Endothelial cell of umbilical vein (primary cell): ENCODE measurements at places on chromosomes 16 and 17. TPM values are rescaled to one million over a fixed set of nuclear protein-coding genes. Genes with fewer than 3 reads are reported as not detected.

The METTL9 gene
- polyA plus RNA-seq, result 44.0 and 53.8 TPM in 2 replicates

- no peak overlapping the region for H3K27ac ChIP-seq
- no peak overlapping the region for H3K4me3 ChIP-seq
- H3K4me1 ChIP-seq, result no peaks in the 10 kb centered on the region
- no peak for DNase-seq
- H3K36me3 ChIP-seq, result no peaks in the 10 kb centered on the region
Measured at GRCh38 chr17:78528541-78528940, 48.7 kb downstream of the DNAH17 start.

DNA sequence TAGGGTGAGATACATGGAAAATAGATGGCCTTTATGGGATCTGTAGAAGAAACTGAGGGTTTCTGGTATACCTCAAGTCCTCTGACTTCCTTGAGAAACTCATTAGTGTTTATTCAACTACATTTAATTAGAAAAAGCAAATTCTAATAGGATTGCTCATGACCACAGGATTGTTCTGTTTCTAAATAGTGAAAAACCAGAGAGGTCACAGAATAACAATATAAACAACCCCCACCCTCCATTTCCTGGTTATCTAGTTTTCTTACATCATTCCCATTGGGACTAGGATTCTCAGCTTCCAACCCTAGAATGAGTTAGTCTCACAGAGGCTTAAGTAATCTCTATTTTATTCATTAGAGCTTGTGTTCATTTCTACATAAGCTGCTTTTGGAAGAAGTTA is 30.0 kb downstream of the SF3B3 start:
- no peak for DNase-seq
- H3K27ac ChIP-seq, result peak overlapping the region; percentile 41
- H3K27me3 ChIP-seq, result no peaks in the 10 kb centered on the region

- H3K4me3 ChIP-seq, result no peak overlapping the region
- H3K36me3 ChIP-seq, result peaks cover 50% of the 10 kb centered on the region
- no peak for DNase-seq
- no peaks in the 10 kb centered on the region for H3K27me3 ChIP-seq
- no peak overlapping the region for H3K27ac ChIP-seq
- H3K4me1 ChIP-seq, result no peaks in the 10 kb centered on the region
Measured at GRCh38 chr17:80212109-80212508, 8.0 kb downstream of the SGSH start.

The MYH3 gene
- 0.08 and 0.65 TPM in 2 replicates for polyA plus RNA-seq

DNA sequence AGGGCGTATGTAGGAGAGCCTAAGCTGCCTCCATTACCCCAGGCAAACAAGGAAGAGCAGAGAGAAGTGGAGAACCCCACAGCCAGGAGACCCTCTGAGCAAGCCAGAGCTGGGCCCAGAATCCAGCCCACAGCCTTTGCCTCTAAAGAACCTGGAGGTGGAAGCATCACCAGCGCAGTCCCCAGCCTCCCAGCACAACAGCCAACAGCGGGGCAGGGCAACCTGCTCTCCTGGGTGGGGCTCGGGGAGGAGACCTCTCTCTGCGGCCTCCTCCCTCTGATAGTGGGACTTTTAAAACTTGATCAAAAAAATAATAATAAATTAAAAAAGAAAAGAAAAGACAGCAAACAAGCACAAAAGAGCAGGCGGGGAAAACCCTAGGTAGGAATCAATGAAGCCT is 45.9 kb downstream of the AXIN2 start:
- H3K36me3 ChIP-seq, result no peaks in the 10 kb centered on the region
- H3K27me3 ChIP-seq, result peaks cover 2% of the 10 kb centered on the region
- no peaks in the 10 kb centered on the region for H3K4me1 ChIP-seq
- no peak for DNase-seq
- H3K27ac ChIP-seq, result no peak overlapping the region
- H3K4me3 ChIP-seq, result no peak overlapping the region

GRCh38 chr16:88768071-88768783 is 16.8 kb downstream of the PIEZO1 start:
- no peaks in the 10 kb centered on the region for H3K36me3 ChIP-seq
- no peak overlapping the region for H3K4me3 ChIP-seq
- peak overlapping the region; percentile 24 for H3K27ac ChIP-seq
- no peaks in the 10 kb centered on the region for H3K27me3 ChIP-seq

GRCh38 chr17:74860229-74860871 is 665 bp upstream of the GRIN2C start:
- no peaks in the 10 kb centered on the region for H3K36me3 ChIP-seq
- H3K4me1 ChIP-seq, result peaks cover 7% of the 10 kb centered on the region
- no peak overlapping the region for H3K27ac ChIP-seq
- DNase-seq, result no peak
- H3K4me3 ChIP-seq, result no peak overlapping the region
- H3K27me3 ChIP-seq, result peaks cover 38% of the 10 kb centered on the region

- peaks cover 13% of the 10 kb centered on the region for H3K36me3 ChIP-seq
- no peak overlapping the region for H3K4me3 ChIP-seq
- DNase-seq, result peak; percentile 98
- H3K4me1 ChIP-seq, result peaks cover 19% of the 10 kb centered on the region
- peak overlapping the region; percentile 83 for H3K27ac ChIP-seq
Measured at GRCh38 chr16:16120382-16121184, 102.7 kb downstream of the ABCC6 start.

The ZNF75A gene
- 6.4 and 8.3 TPM in 2 replicates for polyA plus RNA-seq

The CX3CL1 gene
- 2.0 TPM in 2 replicates for polyA plus RNA-seq

DNA sequence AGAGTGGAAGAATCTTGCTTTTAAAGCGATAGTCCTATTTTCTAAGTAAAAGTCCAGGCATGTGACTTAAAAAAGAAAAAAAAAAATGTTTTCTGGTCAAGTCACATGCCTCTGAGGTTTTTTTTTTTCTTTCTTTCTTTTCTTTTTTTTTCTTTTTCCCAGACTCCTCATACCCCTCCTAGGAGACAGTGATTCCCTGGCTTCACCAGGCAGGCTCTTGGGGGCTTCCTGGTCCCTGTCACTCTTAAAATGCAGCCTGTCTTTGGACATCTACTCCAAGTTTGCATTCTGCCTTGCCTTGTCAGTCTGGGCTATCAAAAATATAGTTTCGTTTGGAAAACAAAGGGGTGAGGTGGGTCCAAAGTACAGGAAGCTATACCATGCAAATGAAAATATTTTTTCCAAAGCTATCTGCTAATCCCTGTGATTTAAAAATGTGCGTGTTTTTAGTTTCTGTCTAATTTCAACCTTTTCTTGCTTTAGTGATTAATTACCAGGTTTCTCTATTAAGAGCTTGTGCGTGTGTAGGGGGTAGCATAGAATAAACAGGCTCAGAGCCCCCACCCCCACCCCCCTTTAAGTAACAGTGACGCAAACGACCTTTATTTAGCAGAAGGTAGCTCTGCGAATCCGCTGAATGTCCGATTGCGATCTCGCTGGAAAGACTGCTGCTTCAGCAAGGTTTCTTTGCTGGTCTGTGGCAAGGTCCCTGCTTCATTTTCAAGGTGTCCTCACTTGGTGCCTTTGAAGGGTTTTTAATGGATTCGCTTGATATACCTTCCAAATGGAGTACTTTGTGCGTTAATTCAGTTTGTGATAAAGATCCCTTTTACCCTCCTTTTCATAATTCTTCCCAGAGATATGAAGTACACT is 510.2 kb downstream of the WWOX start:
- no peaks in the 10 kb centered on the region for H3K36me3 ChIP-seq
- no peak overlapping the region for H3K4me3 ChIP-seq
- H3K4me1 ChIP-seq, result no peaks in the 10 kb centered on the region
- no peaks in the 10 kb centered on the region for H3K27me3 ChIP-seq
- no peak overlapping the region for H3K27ac ChIP-seq

The NPIPA7 gene
- 27.3 and 29.3 TPM in 2 replicates for polyA plus RNA-seq

DNA sequence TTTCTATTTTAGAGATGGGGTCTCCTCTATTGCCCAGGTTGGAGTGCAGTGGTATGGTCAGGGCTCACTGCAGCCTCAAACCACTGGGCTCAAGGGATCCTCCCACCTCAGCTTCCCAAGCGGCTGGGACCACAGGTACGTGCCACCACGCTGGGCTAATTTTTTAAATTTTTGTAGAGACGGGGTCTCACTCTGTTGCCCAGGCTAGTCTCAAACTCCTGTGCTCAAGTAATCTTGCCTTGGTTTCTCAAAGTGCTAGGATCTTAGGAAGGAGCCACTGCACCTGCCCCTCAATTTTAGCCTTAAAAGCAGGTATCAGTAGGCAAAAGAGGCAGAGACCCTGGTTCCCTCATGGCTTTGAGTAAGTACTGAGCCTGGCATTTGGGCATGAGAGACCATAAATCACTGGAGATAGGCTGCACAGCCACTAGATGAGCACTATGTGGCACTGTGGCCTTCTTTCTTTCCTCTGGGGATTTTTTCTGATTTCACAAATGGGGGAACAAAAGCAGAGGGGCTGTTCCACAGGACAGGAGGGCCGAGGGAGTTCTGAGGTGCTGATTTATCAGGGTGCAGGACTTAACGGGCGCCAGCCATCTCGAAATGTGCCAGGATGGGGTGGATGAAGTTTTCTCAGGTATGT is 82.2 kb downstream of the PLXDC1 start:
- H3K27me3 ChIP-seq, result peaks cover 9% of the 10 kb centered on the region
- H3K4me1 ChIP-seq, result no peaks in the 10 kb centered on the region
- no peak overlapping the region for H3K27ac ChIP-seq
- H3K36me3 ChIP-seq, result no peaks in the 10 kb centered on the region
- no peak overlapping the region for H3K4me3 ChIP-seq
- DNase-seq, result peak; percentile 19

The NGFR gene
- polyA plus RNA-seq, result not detected in 2 replicates

DNA sequence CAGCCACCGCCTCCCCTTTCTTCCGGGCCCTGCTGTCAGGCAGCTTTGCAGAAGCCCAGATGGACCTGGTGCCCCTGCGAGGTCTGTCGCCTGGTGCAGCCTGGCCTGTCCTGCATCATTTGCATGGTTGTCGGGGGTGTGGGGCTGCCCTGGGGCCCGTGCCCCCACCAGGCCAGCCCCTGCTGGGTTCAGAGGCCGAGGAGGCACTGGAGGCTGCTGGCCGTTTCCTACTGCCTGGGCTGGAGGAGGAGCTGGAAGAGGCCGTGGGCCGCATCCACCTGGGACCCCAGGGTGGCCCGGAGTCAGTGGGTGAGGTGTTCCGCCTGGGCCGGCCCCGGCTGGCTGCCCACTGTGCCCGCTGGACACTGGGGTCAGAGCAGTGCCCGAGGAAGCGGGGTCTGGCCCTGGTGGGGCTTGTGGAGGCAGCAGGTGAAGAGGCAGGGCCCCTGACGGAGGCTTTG is 5.5 kb upstream of the TGFB1I1 start:
- peaks cover 6% of the 10 kb centered on the region for H3K36me3 ChIP-seq
- H3K27me3 ChIP-seq, result no peaks in the 10 kb centered on the region
- peaks cover 6% of the 10 kb centered on the region for H3K4me1 ChIP-seq

GRCh38 chr17:10779609-10780008 is 24.3 kb downstream of the TMEM238L start:
- H3K27me3 ChIP-seq, result no peaks in the 10 kb centered on the region
- H3K27ac ChIP-seq, result no peak overlapping the region
- H3K4me3 ChIP-seq, result no peak overlapping the region
- H3K4me1 ChIP-seq, result no peaks in the 10 kb centered on the region

- no peak overlapping the region for H3K4me3 ChIP-seq
- DNase-seq, result peak; percentile 33
- H3K36me3 ChIP-seq, result no peaks in the 10 kb centered on the region
- peak overlapping the region; percentile 33 for H3K27ac ChIP-seq
- H3K27me3 ChIP-seq, result no peaks in the 10 kb centered on the region
Measured at GRCh38 chr17:57442914-57443571, 186.7 kb downstream of the MSI2 start.

The CACNG1 gene
- polyA plus RNA-seq, result not detected in 2 replicates

The DNAI2 gene
- not detected in 2 replicates for polyA plus RNA-seq

The SLC35G6 gene
- polyA plus RNA-seq, result not detected in 2 replicates

GRCh38 chr16:80014241-80014939 is 413.9 kb upstream of the MAF start:
- no peak overlapping the region for H3K27ac ChIP-seq
- no peaks in the 10 kb centered on the region for H3K4me1 ChIP-seq
- no peaks in the 10 kb centered on the region for H3K36me3 ChIP-seq

DNA sequence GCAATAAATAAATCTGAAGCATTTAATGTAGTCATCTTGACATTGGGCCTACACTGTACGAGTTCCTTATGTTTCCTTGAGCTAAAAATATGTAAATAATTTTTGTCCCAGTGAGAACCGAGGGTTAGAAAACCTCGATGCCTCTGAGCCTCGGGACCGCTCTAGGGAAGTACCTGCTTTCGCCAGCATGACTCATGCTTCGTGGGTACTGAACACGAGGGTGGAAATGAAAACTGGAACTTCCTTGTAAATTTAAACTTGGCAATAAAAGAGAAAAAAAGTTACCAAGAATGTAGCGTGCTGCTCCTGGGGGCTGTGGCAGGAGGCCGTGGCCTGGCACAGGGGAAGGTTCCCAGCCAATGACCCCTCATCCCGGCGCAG is 74.1 kb downstream of the SOCS1 start:
- H3K36me3 ChIP-seq, result peaks cover 2% of the 10 kb centered on the region
- H3K27me3 ChIP-seq, result no peaks in the 10 kb centered on the region
- no peak overlapping the region for H3K4me3 ChIP-seq
- DNase-seq, result no peak
- H3K4me1 ChIP-seq, result no peaks in the 10 kb centered on the region

The TMED6 gene
- not detected in 2 replicates for polyA plus RNA-seq

DNA sequence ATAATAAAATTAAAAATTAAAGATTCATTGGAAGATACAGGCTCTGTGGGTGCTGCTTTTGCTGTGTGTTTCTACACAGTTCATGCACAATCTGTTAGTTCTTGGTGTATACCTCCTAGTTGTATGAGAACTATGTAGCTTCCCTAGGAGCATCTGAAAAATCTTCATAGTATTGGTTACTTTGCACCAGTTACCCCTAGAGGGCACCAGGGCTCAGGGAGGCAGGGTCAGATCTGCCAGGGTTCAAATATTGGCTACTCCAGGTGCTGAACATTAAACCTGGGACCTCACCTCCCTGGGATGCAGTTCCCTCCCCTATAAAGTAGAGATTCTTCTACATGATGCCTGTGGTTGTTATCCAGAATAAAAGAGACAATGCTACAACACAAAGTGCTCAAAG is 583.0 kb upstream of the CDH11 start:
- no peak overlapping the region for H3K4me3 ChIP-seq
- no peaks in the 10 kb centered on the region for H3K4me1 ChIP-seq
- H3K36me3 ChIP-seq, result no peaks in the 10 kb centered on the region

The NOTUM gene
- polyA plus RNA-seq, result not detected in 2 replicates

DNA sequence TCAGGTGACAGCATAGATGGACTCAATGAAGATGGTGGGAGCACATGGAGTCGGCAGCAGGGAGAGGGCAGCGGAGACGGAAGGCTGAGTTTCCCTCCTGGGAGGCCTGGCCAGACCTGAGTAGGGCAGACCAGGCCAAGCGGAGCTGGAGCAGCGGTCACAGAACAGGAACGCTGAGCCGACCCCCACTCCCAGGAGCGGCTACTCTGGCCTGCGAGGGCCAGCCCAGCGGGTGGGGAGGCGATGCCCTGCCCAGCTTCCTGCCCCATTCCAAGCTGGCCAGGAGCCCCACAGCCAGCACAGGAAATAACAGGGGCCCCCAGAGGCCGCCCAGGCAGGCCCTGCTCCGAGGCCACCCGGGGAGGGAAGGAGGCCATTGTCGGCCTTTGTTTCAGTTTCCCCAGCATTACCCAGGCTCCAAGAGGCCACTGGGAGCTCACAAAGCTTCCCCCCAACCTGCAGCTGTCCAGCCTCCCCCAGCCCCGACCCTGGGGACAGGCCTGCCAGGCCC is 79.8 kb downstream of the ZNF423 start:
- H3K4me3 ChIP-seq, result no peak overlapping the region
- H3K27me3 ChIP-seq, result no peaks in the 10 kb centered on the region
- DNase-seq, result peak; percentile 67
- H3K27ac ChIP-seq, result no peak overlapping the region

GRCh38 chr17:64628641-64629040 is 33.5 kb downstream of the SMURF2 start:
- no peak for DNase-seq
- peaks cover 63% of the 10 kb centered on the region for H3K4me1 ChIP-seq
- H3K27me3 ChIP-seq, result no peaks in the 10 kb centered on the region
- peaks cover 1% of the 10 kb centered on the region for H3K36me3 ChIP-seq

The SMIM5 gene
- polyA plus RNA-seq, result not detected in 2 replicates
